Activated CD4-positive, alpha-beta memory T cell treated with anti-CD3 and anti-CD28 coated beads, Interleukin-2, amount 10 ng/mL, durations not matched to agents 7 days and 5 days (primary cell): ENCODE measurements at places on chromosomes 7 and 10.
A peak's percentile ranks its signal among the peaks of the same experiment; 100 is the strongest.

DNA sequence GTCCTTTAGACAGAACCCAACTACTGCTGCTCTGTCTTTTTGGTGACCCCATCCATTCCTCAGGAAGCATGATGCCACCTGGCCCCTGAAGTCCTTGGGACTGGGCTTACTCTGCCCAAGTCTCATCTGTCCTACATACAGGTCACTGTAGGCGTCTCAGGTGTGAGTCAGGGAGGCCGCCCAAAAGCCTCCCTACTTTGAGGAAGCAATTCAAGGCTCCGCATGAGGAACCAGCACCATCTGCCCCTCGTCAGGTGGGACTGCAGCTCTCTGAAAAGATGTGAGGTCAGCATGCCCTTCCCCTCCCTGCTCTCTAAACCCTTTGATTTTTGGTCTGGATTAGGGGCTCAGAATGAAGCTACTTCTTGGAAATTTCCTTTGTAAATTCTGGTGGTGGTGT lies 354.8 kb downstream of the CXCL12 start:
- no peaks in the 10 kb centered on the region for H3K36me3 ChIP-seq
- H3K4me3 ChIP-seq: no peak overlapping the region
- peaks cover 12% of the 10 kb centered on the region for H3K27me3 ChIP-seq
- no peak overlapping the region for H3K27ac ChIP-seq

DNA sequence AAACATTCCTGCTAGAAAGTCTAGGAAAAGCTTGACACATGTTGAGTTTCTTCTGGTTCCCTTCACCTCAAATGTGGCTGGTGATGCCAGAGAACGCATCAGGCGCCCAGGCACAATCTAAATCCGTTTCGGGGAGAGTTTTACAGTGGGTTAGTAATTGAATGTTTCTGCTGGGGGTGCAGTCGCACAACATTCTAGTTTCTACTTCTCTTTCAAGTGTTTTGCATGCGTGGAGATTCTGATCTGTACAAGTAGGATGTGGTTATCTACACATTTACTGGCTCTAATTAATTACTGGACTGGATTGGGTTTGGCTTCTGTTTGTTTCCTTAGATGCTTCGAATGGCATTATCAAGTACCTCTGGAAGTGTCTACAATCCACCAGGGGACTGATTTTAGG lies 173.8 kb downstream of the TMEM26 start:
- H3K27me3 ChIP-seq: peaks cover 19% of the 10 kb centered on the region
- no peak for DNase-seq
- H3K27ac ChIP-seq: no peak overlapping the region
- no peak overlapping the region for H3K4me3 ChIP-seq
- H3K36me3 ChIP-seq: no peaks in the 10 kb centered on the region
- peaks cover 14% of the 10 kb centered on the region for H3K4me1 ChIP-seq

- H3K27ac ChIP-seq: no peak overlapping the region
- H3K27me3 ChIP-seq: no peaks in the 10 kb centered on the region
- DNase-seq: no peak
- H3K4me3 ChIP-seq: no peak overlapping the region
- H3K4me1 ChIP-seq: no peaks in the 10 kb centered on the region
These were observed 387.0 kb upstream of the SEMA3D start for GRCh38 chr7:85573844-85574243.

DNA sequence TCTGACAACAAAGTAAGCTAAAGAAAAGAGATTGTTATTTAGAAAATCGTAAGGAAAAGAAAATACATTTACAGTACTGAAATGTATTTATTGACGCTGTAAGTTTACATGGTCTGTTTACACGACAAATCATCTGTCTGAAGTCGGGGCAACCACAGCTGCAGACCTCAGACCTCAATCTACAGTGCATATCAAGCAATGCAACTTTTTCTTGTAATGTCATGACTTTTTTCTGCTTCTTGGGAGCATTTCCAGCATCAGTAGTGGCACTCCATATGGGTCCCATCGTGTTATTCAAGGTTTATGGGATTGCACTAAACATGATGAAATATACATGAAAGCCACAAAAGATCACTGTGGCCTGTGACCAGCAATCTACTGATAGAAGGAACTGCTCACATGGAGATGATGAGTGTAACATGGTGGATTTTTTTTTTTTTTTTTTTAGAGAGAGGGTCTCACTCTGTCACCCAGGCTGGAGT lies 77.1 kb downstream of the MTPN start:
- H3K27me3 ChIP-seq: no peaks in the 10 kb centered on the region
- no peak for DNase-seq
- H3K4me3 ChIP-seq: no peak overlapping the region
- no peaks in the 10 kb centered on the region for H3K4me1 ChIP-seq

GRCh38 chr7:108280136-108280535 lies 150.0 kb upstream of the LAMB4 start:
- no peaks in the 10 kb centered on the region for H3K36me3 ChIP-seq
- no peak overlapping the region for H3K27ac ChIP-seq
- peaks cover 3% of the 10 kb centered on the region for H3K27me3 ChIP-seq
- H3K4me1 ChIP-seq: no peaks in the 10 kb centered on the region
- DNase-seq: no peak
- H3K4me3 ChIP-seq: no peak overlapping the region

DNA sequence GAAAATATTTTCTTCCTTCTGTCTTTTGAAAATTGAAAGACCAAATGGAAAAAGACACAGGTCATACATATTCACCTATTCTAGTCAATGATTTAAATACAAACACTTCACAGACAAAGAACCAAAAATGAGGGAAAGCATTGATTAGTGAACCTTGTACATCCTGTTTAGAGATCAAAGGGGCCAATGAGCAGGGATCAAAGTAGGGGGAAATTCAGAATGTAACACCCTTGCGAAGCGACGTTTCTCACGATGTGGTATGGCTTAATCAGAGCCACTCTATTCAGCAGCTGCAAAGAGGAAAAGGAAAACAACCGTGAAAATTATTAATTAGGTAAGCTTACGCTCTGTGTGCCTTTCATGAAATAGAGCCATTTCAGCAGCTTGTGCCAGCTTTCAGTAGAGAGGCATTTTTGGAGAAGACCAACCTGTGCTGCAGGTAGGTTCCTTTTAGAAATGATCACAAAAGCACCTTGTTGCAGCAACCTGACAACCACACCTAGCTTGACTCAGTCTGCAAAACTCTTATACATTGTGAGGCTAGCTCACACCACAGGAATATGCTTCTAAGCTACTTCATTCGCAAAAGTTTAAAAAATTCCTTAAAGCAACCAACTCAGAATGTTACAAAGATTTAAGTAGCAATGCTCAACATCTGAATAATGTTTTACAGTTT lies 78.0 kb downstream of the DKK1 start:
- H3K36me3 ChIP-seq: no peaks in the 10 kb centered on the region
- H3K4me3 ChIP-seq: no peak overlapping the region
- H3K27ac ChIP-seq: no peak overlapping the region

DNA sequence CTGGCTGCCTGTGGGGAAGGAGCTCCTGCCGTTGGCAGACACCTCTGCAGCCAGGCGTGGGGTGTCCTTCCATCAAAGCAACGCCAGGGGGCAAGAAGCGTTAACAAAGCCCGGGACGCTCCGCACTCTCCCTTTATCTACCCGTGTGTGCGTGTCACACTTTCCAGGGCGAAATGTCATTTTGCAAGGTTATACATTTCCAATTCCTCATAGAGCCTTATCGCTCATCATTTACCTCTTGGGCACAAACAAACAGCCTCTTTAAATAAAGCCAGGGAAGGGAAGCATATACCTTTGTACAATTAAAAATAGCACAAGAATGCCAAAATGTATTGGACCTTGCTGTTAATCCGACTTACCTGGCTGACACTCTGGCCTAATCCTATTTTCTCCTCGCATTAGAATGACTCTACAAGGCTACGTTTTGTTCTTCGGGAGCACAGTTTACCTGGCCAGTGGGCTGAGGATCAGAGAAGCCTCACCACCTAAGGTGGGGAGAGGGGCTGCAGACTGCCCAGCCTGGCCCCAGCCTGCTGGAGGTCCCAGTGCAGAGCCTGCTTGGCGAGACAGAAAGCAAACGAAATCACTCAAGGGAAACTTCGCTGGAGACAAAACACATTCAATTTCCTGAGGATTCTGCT lies 77.6 kb upstream of the EN2 start:
- no peak overlapping the region for H3K4me3 ChIP-seq
- DNase-seq: peak; percentile 72
- H3K27ac ChIP-seq: no peak overlapping the region
- peaks cover 79% of the 10 kb centered on the region for H3K27me3 ChIP-seq

DNA sequence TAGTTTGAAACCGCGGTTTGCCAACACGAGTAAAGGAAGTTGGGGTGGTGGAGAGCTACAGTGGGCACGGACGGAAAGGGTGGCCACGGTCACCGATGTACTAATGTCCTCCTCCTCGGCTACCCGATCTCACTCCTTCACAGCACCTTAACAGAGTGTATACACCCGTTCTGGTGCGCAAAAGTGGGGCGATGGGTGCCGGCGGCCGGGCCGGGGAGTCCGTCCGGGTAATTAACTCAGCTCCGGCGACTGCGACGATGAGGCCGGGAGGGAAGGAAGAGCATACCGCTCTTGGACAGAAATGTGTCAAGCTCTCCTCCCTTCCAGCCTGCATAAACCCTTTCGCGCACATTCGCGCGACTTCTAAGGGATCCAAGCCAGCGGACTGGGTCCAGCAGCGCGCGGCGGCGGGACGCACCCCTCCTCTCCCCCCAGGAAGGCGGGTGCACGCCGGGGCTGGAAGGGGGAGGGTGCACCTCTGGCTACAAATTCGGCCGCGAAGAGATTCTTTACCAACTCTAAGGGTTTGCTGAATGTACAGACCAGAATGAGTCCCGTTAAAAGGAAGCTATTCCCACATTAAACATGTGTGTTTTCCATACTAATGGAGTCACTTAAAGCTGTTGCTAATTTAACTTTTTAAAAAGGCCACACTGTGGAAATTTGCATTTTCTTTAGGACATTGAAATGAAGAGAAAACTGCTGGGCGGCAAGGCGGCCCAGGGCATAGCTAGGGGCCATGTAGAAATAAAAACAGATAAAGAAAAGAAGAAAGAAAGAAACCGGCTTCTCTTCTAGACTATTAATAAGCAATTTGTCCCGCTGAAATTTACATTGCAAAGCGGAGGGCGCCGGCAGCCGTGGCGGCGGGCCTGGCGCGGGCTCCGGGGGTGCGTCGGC lies 6.6 kb upstream of the EBF3 start:
- H3K4me3 ChIP-seq: peak overlapping the region; percentile 30
- H3K4me1 ChIP-seq: peaks cover 10% of the 10 kb centered on the region
- peak overlapping the region; percentile 52 for H3K27ac ChIP-seq
- H3K27me3 ChIP-seq: peaks cover 65% of the 10 kb centered on the region

DNA sequence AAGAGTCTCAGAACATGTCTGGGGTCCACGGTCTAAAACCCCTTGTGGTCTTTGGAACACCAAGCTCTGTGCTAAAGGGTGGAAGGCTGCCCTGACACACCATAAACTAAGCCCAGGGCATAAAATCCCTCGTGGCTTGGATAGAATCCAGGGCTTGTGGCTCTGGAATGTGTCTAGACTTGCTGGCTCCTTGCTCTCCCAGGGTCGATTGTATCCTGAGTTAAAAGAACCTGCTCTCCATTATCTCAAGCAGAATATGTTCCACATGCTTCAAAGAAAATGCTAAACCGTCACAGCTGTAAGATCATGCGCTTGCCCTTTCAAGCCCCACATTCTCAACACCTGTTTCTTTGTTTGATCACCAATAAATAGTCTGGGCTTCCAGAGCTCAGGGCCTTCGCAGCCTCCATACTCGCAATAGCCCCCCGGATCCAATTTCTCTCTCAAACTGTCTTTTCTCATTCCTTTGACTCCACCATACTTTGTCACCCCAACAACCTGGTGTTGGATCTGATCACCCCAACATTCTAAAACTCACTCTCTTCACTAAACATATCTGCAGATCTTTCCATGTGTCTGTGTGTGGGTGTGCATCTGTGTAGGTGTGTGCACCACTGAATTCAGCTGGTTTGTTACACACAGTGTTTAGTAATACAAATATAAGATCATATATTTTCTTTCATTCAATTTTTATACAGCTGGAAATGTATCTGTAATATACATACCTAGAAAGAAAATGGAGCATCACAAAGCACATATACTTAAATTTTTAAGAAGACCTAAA lies 238.5 kb downstream of the ZMYND11 start:
- DNase-seq: no peak
- H3K4me1 ChIP-seq: no peaks in the 10 kb centered on the region
- H3K27me3 ChIP-seq: no peaks in the 10 kb centered on the region
- H3K4me3 ChIP-seq: no peak overlapping the region

DNA sequence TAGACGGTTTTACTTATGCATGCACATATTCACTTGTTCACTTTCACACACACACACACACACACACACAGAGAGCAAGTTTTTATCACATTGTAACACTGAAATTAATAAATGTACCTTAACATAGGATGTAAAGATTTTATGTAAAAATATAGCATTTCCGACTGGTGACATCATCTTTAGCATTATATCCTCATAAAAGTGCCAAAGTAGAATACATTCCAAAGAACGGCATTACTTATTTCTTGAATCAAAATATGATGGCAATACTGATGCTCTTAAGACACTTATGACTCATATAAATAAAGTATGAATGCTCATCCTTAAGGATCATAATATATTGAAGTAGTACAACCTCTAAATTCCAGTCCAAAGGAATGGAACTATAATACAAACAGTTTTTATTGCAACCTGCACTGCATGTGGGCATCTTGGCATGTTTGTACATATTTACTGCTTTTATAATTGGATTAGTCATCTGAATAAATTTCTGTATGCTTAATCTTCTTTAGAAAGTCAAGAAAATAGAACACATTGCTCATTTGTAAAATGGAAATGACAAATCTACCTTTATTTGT lies 290.0 kb upstream of the SEMA3A start:
- no peaks in the 10 kb centered on the region for H3K36me3 ChIP-seq
- H3K27me3 ChIP-seq: no peaks in the 10 kb centered on the region
- no peak overlapping the region for H3K4me3 ChIP-seq
- no peak for DNase-seq
- H3K27ac ChIP-seq: no peak overlapping the region

- no peak overlapping the region for H3K4me3 ChIP-seq
- no peak overlapping the region for H3K27ac ChIP-seq
- DNase-seq: no peak
These were observed 3.2 kb upstream of the ZNF789 start for GRCh38 chr7:99469381-99470065.

GRCh38 chr7:121138262-121138933 lies 149.9 kb downstream of the CPED1 start:
- no peak for DNase-seq
- H3K4me3 ChIP-seq: no peak overlapping the region
- H3K4me1 ChIP-seq: peaks cover 6% of the 10 kb centered on the region
- peaks cover 19% of the 10 kb centered on the region for H3K27me3 ChIP-seq

DNA sequence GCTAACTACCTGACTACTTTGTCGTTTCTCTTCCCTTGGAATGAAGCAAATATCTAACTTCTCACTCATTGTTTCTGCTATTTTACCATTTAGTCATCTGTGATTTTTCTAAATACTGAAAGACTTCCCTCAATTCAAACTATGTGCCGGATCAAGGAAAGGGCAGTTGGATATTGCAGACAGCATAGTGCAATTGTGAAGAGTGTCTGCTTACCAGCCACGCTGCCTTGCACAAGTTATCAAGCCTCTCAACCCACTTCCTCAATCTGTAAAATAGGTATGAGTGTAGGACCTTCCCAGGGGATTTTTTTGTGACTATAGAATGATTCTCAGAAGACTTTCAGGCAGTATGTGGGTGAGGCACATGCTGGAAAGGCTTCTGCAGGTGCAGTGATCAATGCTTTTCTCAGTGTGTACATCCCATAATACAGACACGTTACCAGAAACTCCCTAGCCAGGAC lies 54.3 kb downstream of the EGFR start:
- no peak overlapping the region for H3K27ac ChIP-seq
- no peaks in the 10 kb centered on the region for H3K36me3 ChIP-seq
- H3K4me3 ChIP-seq: no peak overlapping the region
- H3K4me1 ChIP-seq: peaks cover 20% of the 10 kb centered on the region
